Mesothelial cell of epicardium (in vitro differentiated cells): ENCODE measurements at places on chromosomes 7 and 10.

DNA sequence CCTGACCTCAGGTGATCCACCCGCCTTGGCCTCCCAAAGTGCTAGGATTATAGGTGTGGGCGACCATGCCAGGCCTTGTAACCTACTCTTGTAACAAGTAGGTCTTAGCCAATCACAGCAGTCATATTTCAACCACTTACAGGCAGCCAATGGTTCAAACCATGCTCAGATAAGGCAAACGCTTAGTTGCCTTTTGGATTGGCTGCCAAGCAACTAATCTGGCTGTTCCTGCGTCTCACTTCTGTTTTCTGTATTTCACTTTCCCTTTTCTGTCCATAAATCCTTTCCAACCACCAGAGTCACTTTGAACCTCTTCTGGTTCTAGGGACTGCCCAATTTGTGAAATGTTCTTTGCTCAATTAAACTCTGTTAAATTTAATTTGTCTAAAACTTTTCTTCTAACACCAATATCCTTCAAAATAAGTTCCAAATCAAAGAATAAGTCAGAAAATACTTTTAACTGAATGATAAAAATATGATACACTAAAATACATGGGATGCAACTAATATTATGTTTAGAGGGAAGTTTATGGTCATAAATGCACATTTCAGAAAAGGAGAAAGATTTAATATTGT is 19.1 kb upstream of the PRF1 start:
- DNase-seq: no peak

GRCh38 chr10:123062726-123063125 is 53.9 kb downstream of the ACADSB start:
- DNase-seq: no peak

DNA sequence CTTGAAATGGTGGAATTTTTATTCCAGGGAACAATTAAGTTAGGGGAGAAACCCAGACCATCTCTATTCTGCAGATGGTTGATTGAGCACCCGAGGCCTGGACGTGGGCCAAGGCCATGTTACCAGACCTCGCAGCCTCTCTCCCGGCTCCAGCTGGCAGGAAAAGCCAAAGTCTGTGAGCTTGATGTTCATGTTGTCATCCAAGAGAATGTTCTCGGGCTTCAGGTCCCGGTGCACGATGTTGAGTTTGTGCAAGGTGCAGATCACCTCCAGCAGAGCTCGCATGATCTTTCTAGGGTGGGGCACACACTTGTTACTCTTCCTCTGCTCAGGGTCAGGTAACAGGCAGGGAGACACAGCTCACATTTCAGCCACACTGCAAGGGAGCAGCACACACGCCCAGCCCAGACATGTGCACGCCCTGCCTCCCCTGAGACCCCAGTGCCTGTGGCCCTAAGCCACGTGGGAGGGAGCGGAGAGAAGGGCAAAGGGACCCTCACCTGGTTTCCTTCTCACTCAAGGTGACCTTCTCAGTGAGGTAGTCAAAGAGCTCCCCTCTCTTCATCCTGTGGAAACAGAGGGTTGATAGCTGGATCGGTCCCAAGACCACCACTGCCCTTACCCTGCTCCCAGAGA is 9.5 kb downstream of the PHKG1 start:
- no peak for DNase-seq

DNA sequence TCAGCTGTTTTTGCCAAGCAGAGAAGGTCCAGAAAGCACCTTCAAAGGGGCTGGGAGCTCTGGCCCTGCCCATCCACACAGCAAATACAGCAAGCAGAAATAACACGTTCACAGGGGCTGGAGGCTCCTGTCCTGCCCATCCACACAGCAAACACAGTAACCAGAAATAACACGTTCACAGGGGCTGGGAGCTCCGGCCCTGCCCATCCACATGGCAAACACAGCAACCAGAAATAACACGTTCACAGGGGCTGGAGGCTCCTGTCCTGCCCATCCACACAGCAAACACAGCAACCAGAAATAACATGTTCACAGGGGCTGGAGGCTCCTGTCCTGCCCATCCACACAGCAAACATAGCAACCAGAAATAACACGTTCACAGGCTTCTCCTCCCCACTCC is 558.1 kb downstream of the PTPRN2 start:
- no peak for DNase-seq

- DNase-seq: peak; percentile 42
Measured at GRCh38 chr10:13608246-13608853, 21.6 kb downstream of the PRPF18 start.

DNA sequence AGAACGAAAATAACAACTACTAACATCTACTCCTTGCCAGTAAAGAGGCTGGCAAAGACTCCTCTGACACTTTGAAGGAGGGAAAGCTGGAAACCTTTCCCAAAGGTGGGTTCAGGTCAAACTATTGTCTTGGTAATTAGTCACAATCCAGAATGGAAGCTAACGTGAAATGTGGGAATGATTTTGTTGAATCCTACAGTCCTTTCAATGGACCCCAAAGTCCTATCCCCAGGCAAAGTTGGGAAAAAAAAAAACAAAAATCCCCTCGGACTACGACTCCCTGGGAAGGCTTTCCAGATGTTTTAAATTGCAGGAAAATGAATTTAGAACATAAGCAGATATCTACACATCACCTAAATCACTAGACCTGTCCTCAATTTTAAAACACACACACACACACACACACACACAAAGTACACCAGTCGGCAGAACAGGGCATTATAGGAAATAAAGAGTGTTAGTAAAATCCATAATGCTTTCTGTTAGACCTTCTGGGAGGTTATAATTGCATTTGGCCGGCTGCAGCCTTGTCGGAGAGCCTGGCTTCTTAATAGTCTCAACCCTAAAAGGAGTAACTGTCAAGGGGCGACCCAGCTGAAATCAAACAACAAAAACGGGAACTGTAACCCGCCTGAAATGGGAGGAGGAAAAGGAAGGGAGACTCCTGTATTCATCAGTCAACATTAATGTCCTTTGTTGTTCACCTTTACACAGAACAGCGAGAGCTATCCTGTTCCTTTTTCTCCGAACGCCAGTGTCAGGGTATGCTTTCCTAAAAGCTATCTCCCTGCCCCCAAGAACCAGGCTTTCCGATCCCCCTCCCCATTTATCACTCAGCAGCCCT is 1.5 kb downstream of the DOCK4 start:
- DNase-seq: no peak
